Stimulated activated CD8-positive, alpha-beta memory T cell treated with anti-CD3 and anti-CD28 coated beads, Interleukin-15, amount 100 ng/mL, for 1 hour (primary cell): ENCODE measurements at places on chromosomes 7 and 10.

DNA sequence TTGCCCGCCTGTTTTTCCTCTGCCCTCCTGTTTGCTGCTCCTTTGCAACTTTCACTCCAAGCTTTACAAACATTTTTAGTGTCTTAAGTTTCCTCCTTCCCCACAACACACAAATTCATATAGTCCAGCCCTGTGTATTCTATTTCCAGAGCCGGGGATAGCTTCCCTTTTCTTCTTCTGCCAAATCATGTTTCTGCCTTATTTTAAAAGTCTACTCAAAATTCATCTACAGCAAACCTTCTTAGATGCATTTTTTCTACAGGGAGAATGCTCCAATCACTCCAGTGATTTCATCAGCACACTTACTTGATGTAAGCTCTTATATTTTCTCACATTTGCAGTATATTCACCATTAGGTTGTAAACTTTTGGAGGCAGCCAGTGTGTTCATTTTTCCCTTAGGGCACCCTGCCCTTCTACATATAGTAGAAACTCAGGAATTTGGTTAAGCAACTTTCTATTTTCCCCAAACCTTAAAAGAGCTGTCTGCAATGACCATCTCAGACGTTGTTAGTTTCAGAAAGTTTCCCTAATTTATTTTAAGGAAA lies 12.4 kb upstream of the ACTA2 start:
- DNase-seq = no peak

GRCh38 chr10:130990486-130990885 lies 321.0 kb downstream of the TCERG1L start:
- no peak for DNase-seq

DNA sequence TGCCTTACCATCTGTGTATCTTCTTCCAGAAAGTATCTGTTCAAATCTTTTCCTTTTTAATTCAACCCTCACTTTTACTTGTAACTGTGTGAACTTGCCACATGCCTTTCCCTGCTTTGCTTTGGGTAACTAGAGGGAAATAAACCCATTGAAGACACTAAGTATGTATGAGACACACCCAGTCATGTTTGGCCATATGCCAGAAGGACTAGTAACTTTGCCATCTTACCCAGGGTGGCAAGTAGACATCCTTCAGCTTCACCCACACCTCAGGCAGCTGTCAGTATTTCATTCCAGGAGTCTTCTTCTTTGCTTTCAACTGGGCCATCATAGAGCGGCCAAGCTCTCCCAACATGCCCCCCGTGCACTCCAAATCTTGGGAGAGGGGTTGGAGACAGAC lies 323.1 kb downstream of the TNS3 start:
- no peak for DNase-seq

- no peak for DNase-seq
These were observed 103.3 kb upstream of the ARMC3 start for GRCh38 chr10:22824520-22824919.

- no peak for DNase-seq
These were observed 41.5 kb downstream of the ASB4 start for GRCh38 chr7:95527033-95527775.

GRCh38 chr7:50632561-50633413 lies 67.6 kb upstream of the DDC start:
- DNase-seq = peak; percentile 25

GRCh38 chr10:130389906-130390305 lies 253.7 kb downstream of the GLRX3 start:
- no peak for DNase-seq

DNA sequence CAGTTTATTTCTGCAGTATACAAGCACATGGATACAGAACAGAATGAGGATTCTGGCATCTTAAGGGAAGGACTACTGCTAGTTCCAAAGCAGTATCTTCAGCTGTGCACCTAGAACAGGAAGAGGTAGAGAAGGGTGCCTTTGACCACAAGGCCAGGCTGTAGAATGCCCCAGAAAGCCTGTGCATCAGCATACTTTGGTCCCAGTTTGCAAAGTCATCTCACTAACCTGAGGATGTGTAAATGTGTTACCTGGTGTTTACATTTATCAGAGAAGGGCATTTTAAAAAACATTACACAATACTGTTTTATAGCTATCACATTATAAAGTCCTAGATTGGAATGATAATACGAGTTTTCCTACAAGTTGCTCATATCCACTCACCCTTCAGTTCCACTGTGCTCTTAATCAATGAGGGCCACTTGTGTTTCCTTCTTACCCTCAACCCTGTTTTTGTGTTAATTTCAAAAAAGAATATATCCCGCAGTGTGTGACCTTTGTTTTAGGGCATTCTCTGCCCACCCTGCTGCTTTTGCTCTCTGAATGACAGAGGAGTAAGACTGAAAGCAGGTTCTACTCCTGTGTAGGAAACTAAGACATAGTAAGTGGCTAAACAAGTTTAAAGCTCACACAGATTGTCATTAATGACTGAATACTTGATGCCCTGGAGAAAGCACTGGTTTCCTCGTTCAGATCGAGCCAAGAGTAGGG lies 3.4 kb downstream of the SLC35G1 start:
- DNase-seq = no peak

GRCh38 chr10:67819768-67820204 lies 18.2 kb downstream of the DNAJC12 start:
- no peak for DNase-seq

GRCh38 chr10:126225672-126226008 lies 162.6 kb downstream of the ADAM12 start:
- DNase-seq = no peak

- DNase-seq = no peak
These were observed 2.1 kb upstream of the BNIP3 start for GRCh38 chr10:131983780-131984179.

GRCh38 chr7:232410-233248 lies 40.3 kb downstream of the FAM20C start:
- no peak for DNase-seq

DNA sequence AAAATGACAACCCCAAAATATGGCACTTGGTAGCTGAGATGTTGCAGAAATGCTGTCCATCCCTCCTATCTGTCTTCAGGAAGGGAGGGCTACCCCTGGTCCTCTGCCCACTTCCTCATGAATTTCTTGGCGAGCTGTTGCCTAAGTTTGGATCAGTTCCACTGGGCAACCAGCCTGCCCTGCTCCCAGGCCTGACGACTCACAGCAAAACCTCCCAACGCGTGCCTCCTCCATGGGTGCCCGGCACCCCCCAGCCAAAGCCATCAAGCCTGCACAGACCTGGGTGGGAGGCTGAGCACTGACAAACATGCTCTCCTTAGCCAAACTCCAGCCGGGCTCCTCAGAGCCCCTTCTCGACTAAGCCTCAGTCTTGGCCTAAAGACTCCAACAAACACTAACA lies 8.9 kb downstream of the VSTM4 start:
- no peak for DNase-seq

- DNase-seq = no peak
These were observed 335.4 kb upstream of the ANKRD30A start for GRCh38 chr10:36789974-36790373.

GRCh38 chr10:6020826-6021225 lies 41.3 kb downstream of the IL2RA start:
- no peak for DNase-seq

- DNase-seq = no peak
These were observed 85.1 kb downstream of the MGMT start for GRCh38 chr10:129552119-129552518.

GRCh38 chr7:156667110-156667426 lies 26.5 kb downstream of the RNF32 start:
- no peak for DNase-seq

GRCh38 chr7:148699024-148699781 lies 500 bp downstream of the CUL1 start:
- DNase-seq = no peak

DNA sequence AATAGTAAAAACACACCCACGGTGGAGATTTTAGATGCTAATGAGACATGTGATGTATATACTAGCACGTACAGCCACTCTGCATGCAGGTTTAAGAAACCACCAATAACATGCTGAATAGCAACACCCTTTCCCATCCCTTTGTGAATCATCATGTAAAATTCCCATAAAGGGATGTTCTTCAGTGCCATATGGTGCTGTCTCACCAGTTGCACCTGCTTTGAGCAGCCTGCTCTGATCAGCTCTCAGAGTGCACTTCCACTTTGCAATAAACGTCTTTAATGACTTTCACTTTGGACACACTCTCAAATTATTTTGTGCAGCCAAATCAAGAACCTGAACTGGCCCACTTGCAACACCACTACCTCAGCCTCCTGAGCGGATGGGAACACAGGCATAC lies 615.0 kb downstream of the ANKRD7 start:
- DNase-seq = no peak

DNA sequence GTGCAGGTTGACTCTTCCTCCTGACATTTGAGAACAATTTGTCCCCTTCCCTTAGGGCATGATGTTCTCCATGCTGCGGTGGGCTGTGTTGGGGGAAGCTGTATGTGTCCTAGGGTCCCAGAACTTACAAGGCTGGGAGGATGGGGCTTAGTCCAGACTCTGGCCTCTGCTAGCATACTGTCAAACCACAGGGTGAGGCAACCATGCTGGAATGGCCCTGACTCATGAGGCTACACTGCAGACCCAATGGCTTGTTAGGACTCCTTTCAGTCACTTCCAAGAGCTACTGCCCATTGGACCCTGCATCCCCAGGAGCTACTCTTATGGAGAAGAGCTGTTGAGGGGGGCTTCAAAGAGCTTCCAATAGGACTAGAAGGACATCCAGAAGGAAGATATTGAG lies 20.1 kb upstream of the FAM170B start:
- DNase-seq = no peak

DNA sequence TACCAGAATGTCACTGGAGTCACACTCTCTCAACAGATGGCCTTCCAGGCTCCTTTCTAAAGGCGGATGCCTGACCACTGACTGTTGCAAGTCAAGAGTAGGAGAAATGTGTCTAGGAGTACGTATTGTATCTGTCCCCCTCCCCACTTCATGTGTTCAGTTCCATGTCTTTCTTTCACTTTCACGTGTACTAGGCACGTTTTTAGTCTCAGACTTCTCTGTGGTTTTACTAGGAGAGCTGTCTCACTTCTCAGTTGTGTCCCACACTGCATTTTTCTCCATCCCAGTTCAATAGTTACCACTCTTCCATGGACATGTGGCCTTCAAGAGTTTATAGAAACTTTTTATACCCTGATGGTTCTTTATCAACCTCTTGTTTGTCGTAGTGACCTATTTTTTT lies 893.0 kb downstream of the NRG3 start:
- no peak for DNase-seq

DNA sequence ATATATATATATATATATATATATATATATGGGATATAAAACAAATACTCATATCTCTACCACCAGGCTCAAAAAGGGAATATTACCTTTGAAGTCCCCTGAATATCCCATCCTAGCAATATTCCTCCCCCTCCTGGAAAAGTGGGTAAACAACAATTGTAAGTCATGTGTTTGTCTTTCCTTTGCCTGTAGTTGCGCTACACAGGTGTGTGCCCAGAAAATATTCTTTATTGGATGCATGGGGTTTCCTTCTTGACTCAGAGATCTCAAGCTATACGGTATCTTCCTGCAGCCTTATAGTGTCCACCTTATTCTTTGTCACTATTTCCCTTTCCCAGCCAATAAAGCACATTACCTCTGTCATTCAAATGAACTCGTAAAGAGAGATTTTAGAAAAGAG lies 54.2 kb downstream of the MET start:
- DNase-seq = no peak

- DNase-seq = no peak
These were observed 94.1 kb upstream of the PCBD1 start for GRCh38 chr10:70982443-70982842.

DNA sequence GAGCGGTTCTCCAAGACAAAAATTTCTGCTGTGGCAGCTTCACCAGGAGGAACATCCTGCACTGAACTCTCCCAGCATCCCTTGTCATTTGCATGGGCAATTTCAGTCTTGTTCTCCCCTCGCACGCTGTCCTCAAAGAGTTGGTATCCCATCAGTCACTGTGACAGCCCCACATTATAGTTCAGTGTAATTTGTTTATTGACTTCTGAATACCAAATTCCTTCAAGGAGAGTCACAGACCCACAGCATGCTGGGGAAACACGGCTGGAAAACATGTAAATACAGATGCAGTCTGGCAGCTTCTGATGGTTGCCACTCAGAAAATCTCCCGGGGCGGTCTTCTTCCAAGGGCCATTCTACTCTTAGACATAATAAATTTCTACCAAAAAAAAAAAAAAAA lies 151.0 kb upstream of the NEBL start:
- DNase-seq = no peak

- no peak for DNase-seq
These were observed 24.5 kb downstream of the FOXK1 start for GRCh38 chr7:4706384-4707216.

GRCh38 chr7:4607311-4607729 lies 74.8 kb upstream of the FOXK1 start:
- no peak for DNase-seq

DNA sequence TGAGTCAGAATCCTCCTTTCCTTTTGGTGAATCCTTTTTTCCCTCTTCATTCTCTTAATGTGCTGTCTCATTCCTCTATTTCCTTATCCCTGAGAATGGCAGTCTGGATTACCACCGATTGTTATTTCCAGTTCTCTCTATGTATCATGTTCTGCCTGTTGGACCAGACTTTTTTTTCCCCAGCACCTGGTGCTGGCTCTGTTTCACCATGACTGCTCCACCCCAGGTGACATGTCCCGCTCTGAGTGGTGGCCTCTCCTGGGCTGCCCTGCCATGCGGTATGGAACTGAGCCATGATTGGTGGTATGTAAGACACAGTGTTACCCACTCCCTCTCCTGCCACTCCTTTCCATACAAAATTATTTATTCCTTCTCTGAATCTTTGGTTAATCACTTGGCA lies 399.9 kb downstream of the GATA3 start:
- DNase-seq = no peak

DNA sequence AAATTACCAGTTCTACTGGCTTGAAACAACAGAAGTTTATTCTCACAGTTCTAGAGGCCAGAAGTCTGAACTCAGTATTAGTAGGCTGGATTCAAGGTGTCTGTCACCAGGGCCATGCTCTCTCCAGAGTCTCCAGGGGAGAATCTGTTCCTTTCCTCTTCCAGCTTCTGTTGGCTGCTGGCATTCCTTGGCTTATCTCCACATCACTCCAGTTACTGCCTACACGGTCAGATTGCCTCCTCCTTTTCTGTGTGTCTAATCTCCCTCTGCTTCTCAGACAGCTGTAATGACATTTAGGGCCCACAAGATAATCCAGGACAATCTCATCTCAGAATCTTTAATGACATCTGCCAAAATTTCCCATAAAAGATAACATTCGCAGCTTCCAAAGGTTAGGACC lies 36.6 kb downstream of the MAPK8 start:
- no peak for DNase-seq

DNA sequence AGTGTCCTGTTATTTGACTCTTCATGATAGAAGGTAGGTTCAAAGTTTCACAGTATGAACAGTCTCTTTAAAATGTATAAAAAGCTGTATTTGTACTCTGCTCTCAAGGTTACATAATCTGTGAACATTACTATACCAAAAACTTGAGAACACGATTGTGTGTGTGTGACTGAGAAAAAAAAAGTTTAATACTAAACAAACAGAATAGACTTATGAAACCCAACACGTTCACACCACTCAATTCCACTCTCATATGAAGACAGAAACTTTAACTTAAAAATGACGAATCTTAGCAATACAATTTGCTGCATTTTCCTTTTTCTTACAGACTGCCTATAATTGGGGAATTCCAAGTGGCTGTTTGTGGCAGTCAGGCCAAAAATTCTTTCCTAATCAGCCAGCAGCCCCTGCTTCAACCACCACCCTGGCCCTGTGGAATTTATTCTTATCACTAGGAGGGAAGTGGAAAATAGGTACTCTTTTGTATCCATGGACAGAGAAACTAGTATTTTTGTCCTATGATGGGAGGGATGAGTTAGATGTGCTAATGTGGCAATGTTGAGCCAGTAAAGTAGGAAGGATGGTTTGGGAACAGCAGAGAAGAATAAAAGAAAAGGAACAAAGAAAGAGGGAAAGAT lies 42.8 kb downstream of the MINDY3 start:
- DNase-seq = no peak
